ENCODE measurements at places on chromosomes 16 and 17.

- no peak for DNase-seq
Observed at GRCh38 chr16:3945751-3946603, 65.5 kb upstream of the CREBBP start.

DNA sequence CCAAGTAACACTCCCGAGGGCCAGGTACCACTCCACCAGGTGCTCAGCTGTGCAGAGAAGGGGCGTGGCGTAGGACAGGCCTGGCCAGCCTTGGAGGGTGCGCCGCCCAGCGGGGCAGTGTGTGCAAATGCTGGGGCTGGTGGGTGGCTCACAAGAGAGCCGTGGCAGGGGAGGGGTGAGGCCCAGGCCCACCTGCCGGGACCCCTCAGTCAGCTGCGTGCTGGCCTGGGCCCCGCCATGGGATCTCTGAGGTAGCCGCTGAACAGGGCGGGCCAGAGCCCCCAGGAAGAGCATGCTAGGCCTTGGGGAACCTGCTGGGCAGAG, 8.8 kb downstream of the TPSG1 start:
- DNase-seq, result no peak

GRCh38 chr16:85235991-85236817, 123.9 kb upstream of the CIBAR2 start:
- no peak for DNase-seq

GRCh38 chr16:54076006-54076504, 210.5 kb downstream of the IRX3 start:
- DNase-seq, result no peak

DNA sequence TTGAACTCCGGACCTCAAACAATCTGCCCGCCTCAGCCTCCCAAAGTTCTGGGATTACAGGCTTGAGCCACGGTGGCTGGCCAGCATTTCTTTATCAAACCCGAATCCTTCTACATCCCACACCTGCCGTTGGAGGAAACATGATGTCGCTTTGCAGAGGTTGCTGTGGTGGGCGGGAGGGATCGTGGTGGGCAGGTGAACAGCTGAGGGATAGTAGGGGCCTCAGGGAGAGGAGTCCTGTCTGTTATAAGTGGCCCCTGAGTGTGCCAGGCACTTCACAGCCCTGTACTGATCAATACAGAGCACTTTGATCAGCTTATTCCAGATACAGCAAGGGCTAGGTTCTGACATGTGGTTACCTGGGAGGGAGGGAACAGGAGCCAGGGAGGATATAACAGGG, 76.5 kb downstream of the CYLD start:
- no peak for DNase-seq

- no peak for DNase-seq
Observed at GRCh38 chr16:62642677-62643076, 606.4 kb upstream of the CDH8 start.

Measured in stimulated activated effector memory CD8-positive, alpha-beta T cell treated with anti-CD3 and anti-CD28 coated beads, Interleukin-12 subunit alpha, Interleukin-12 subunit beta, amount 100 ng/mL, for 72 hours (primary cell).